Activated CD8-positive, alpha-beta T cell treated with anti-CD3 and anti-CD28 coated beads, Interleukin-2, amount 10 ng/mL, durations not matched to agents 7 days and 5 days (primary cell): ENCODE measurements at places on chromosomes 12 and 14.

GRCh38 chr14:75881994-75882393 is 99.8 kb downstream of the TGFB3 start:
- DNase-seq, result no peak

DNA sequence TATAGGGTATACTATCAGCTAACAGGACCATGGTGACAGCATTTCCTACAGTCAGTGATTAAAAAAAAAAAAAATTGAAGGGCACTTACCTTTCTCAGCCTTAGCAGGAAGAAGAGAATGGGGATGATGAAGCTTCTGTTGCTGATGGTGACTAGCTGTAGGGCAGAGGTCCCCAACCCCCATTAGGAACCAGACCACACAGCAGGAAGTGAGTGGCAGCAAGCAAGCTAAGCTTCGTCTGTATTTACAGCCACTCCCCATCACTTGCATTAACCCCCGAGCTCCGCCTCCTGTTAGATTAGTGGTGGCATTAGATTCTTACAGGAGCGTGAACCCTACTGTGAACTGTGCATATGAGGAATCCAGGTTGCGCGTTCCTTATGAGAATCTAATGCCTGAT is 91.3 kb upstream of the USP44 start:
- DNase-seq, result no peak

- no peak for DNase-seq
These were observed 1.4 kb upstream of the PTPRO start for GRCh38 chr12:15320881-15321280.

GRCh38 chr12:98955284-98955683 is 310.2 kb downstream of the APAF1 start:
- no peak for DNase-seq

GRCh38 chr12:111426344-111427185 is 20.8 kb downstream of the SH2B3 start:
- peak; percentile 58 for DNase-seq

GRCh38 chr12:131164096-131164872 is 210.6 kb downstream of the ADGRD1 start:
- no peak for DNase-seq

- no peak for DNase-seq
These were observed 12.6 kb upstream of the PUS1 start for GRCh38 chr12:131916306-131917138.

DNA sequence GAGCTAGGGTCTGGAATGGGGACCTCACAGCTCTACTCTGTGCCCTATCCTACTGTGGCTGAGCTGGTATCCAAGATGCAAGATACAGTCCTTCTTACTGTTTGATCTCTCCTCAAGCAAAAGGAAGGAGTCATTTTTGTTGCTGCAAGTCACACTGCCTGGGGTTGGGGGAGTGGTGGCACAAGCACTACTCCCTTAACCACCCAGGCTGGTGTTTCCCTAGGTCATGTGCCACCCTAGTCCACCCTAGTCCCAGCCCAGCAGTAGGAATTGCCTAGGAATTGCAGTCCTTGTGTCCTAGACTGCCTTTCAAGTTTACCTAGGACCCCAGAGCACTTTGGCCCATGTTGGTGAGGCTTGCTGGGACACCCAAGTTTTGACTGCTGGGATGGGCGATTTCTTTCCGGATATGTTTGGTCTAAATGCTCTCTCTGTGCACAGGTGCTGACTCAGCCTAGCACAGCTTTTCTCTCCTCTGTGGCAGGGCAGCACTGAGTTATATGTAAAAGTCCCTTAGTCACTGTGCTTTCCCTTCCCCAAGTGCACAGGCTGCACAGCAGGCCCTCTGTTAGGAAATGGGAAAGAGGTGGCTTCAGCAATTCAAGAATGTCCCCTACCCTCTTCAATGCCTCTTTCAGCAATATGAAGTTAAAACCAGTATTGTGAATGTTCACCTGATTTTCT is 54.9 kb downstream of the SLC6A15 start:
- DNase-seq, result no peak

DNA sequence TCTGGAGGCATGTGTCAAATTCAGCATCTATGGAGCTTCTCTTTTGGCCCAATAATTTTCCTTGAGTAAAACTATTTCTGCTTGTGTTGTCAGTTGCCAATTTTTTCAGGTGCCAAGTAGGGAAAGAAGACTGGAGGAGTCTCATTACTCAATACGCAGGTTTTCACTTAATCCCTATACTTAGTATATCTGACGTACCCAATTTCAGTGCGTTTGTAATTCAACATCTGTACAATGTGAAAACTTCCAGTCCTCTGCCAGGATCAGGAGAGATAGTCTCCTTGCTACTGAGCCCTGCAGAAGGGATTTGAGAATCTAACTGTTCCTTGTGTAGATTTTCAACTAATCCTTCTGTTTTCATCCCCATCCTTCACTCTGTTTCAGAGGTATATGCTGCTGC is 5.7 kb upstream of the PAWR start:
- no peak for DNase-seq

GRCh38 chr12:47223848-47224213 is 144.1 kb upstream of the AMIGO2 start:
- no peak for DNase-seq

GRCh38 chr14:94946244-94946643 is 176.3 kb upstream of the GSC start:
- peak; percentile 48 for DNase-seq

DNA sequence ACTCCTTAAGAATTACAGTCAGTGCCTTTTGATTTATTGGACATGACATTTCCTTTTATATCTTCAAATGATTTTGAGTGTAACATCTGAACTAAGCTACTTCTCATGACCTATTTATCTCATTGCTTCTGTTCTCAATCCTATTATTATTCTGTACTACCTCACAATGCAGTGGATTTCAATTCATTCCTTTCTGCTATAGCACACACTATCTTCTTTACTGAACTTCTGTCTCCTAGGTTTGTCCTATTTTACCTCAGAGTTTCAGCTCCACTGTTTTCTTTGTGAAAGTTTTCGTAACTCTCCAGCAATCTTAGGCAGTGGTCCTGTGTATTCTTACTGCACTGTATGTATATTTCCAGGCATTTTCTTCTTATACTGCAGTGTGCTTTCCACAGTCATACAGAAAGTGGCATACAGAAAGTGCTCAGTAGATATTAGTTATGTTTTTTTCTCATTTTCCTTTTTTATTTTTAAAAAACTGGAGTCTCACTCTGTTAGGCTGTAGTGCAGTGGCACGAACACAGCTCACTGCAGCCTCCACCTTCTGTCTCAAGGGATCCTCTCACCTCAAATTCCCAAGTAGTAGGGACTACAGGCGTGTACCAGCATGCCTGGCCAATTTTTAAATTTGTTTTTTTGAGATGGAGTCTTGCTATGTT is 368.6 kb upstream of the RGS6 start:
- no peak for DNase-seq

GRCh38 chr14:104732355-104732804 is 8.4 kb downstream of the ADSS1 start:
- DNase-seq, result no peak

DNA sequence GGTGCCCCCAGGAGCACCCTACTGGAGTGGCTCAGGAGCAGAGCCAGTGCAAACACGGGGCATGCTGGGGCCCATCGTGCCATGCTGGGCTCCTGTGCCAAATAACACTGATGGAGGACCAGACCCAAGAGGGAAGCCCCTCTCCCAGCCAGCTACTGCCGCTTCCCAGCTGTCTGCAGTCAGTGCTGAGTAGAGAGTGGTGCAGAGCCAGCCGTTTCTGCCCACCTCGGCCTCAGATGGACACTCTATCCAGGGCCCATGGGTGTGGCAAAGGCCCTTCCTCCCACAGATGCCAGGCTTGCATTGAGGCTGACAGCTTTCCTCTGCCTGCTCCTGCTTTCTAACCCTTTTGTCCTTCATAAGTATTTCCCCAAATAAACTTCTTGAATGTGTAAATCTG is 13.2 kb downstream of the CLBA1 start:
- no peak for DNase-seq

GRCh38 chr12:119994892-119995658 is 6.0 kb downstream of the BICDL1 start:
- no peak for DNase-seq

GRCh38 chr14:23877538-23878180 is 75.9 kb upstream of the DHRS4 start:
- no peak for DNase-seq

GRCh38 chr14:75125617-75126016 is 1.2 kb downstream of the NEK9 start:
- DNase-seq, result no peak

- no peak for DNase-seq
These were observed 113.5 kb downstream of the BBS10 start for GRCh38 chr12:76234741-76235140.

DNA sequence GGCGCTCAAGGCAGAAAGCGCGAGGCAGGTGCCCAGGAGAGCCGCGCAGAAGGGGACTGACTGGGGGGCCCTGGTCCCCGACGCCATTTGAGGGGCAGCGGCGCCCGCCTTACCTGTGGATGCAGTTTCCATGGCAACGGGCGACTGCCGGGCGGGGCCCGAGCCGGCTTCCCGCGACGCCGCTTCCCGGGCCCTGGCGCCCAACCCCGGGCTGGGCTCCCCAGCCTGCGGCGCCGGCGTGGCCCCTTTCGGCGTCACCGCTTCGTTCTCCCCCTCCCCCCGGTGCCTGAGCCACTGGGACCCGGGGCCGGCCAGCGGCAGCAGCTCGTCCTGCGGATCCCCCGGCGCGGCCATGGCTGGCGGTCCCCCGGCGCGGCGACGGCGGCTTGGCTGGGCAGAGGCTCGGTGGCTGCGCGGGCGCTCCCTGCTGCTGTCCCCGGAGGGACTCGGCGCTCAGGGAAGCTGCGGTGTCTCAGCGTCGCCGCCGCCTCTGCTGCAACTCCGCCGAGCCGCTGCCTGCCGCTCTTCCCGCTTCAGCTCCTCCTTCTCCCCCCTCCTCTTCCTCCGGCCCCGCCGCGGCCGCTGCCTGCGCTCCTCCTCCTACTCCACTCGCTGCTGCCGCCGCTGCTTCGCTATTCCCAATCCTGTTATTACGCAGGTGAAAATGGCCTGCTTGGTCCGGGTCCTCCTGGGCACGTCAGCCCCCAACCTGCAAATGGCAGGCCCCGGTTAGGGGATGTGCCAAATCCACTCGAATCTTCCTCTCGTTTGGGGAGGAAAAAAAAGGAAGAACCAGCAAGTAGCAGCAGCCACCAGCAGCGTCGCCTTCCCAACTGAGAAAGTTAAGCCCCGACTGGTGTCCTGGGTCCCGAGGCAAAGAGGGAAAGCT is at the start of gene RTN1:
TSS of gene RTN1 (minus strand) at position 500 of the 889 bp plus-strand sequence. CDS start at position 354, 146 bp downstream.
- peak; percentile 30 for DNase-seq

- no peak for DNase-seq
These were observed 4.5 kb downstream of the LRRC43 start for GRCh38 chr12:122187466-122187865.

DNA sequence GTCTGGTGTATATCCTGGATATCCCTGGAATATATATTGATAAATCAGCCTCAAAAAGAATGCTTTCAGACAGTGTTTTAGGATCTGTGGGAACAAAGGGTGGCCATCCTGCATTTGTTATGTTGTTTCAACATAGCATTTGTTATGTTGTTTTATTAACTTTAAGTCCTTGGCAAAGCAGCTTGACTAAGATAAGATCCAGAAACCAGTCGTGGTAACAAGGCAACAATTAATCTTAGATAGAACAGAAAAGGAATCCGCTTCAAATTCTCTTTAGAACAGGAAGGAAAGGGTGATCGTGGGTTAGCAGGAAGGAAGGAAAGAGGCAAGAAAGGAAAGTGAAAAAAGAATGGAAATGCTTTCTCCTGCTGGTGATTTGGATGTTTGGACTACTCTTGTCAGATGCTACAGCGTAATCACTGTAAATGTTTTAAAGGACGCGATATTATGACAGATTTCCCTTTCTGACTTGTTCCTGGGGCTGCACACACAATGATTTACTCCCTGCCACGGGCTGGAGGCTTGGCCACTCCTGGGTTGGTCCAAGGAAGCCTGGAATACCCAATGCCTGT is 443.3 kb downstream of the DPF3 start:
- DNase-seq, result no peak

DNA sequence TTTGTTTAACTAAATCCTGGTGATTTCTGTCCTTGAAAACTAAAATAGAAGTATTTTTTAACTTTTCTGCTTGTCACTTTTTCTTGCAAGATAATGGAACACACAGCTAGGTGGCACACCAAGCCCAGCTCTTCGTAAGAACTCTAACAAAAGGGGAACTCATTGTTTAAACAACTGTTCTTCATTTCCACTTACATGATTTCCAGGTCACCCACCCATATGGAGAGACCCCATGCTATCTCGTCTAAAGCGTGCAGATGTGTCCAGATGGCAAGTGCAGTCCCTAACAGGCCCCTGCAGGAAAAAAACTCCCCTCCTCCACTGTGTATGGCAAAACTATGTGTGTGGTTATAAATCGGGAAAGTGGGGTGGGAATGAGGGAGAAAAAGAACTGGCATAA is 43.3 kb upstream of the NT5DC3 start:
- DNase-seq, result peak; percentile 50

DNA sequence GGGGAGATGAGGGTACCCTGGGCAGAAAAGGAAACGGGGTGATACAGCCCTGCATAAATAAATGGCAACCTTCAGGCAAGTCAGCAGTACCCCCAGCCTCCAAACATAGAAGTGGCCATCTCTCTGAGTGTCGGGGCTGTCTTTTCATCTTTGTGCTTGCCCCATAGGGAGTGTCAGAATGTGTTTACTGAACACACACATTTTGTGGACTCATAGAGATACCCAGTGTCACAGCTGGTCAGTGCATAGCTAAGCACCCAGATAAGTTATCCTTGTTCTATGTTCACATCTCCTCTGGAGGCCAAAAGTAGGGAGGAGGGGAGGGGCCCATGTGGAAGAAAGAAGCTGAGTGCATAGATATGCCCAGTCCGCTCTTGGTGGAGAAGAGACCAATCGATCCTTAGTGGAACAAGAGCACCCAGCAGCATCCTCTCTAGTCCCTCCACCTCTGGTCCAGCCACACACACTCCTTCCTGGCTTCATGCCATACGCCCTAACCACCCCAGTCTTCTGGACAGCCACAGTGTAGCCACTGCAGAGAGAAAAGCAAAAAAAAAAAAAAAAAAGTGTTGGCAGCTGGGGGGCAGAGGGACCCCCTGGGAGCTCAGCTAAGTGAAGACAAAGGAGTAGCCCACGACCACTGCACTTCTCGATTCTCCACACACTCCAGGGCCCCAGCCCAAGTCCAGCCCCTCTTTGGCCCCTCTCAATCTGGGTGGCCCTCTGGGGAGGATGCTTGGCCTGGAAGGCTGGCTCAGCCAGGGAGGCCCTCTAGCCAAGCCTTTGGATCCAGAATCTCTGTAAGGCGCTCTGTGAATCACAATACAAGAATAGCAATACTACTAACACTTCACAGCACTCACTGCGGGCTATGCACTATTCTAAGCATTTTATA is 2.6 kb downstream of the ITGA7 start:
- no peak for DNase-seq

GRCh38 chr12:49518914-49519573 is 19.8 kb upstream of the KCNH3 start:
- no peak for DNase-seq
